ENCODE measurements at places on chromosomes 3 and 15. TPM values are rescaled to one million over a fixed set of nuclear protein-coding genes. Genes with fewer than 3 reads are reported as not detected.

The CLDN16 gene
- not detected for total RNA-seq

The ITGB5 gene
- total RNA-seq = 391 TPM

The SORD gene
- total RNA-seq = 4.6 TPM

The ZDHHC19 gene
- not detected for total RNA-seq

The FAM3D gene
- not detected for total RNA-seq

The AHSG gene
- total RNA-seq = not detected

The FAM107A gene
- 0.16 TPM for total RNA-seq

The CNTN4 gene
- total RNA-seq = not detected

The APEH gene
- total RNA-seq = 103 TPM

The PRKCI gene
- 167 TPM for total RNA-seq

The TM4SF4 gene
- total RNA-seq = not detected

The WDR93 gene
- 0.16 TPM for total RNA-seq

The PLA2G4E gene
- not detected for total RNA-seq

The STRIT1 gene
- not detected for total RNA-seq

The SKOR1 gene
- total RNA-seq = 0.16 TPM

The ACKR2 gene
- total RNA-seq = 0.26 TPM

The PLAAT1 gene
- total RNA-seq = not detected

The MEX3B gene
- 6.0 TPM for total RNA-seq

The MRPL47 gene
- 29.8 TPM for total RNA-seq

The PTPN9 gene
- 16.1 TPM for total RNA-seq

The MKRN3 gene
- total RNA-seq = 0.32 TPM

The TSEN2 gene
- 20.4 TPM for total RNA-seq

The PAQR5 gene
- 2.8 TPM for total RNA-seq

The FETUB gene
- total RNA-seq = not detected

The HCN4 gene
- total RNA-seq = not detected

The LRTM1 gene
- not detected for total RNA-seq

The UROC1 gene
- total RNA-seq = not detected

The GOLGA6L26 gene
- total RNA-seq = not detected

The ZNF620 gene
- 0.47 TPM for total RNA-seq

The SCAANT1 gene
- total RNA-seq = not detected

The KIF9 gene
- 4.2 TPM for total RNA-seq

The FGF12 gene
- total RNA-seq = not detected

The CPN2 gene
- total RNA-seq = not detected

The AMT gene
- 4.4 TPM for total RNA-seq

The ENTPD3 gene
- total RNA-seq = 0.09 TPM

The P2RY14 gene
- not detected for total RNA-seq

The GATA2 gene
- 7.6 TPM for total RNA-seq

The KNG1 gene
- not detected for total RNA-seq

The VGLL3 gene
- 10.9 TPM for total RNA-seq

All from bronchial smooth muscle cell (primary cell).